ENCODE measurements at places on chromosomes 16 and 17. TPM values are rescaled to one million over a fixed set of nuclear protein-coding genes. Genes with fewer than 3 reads are reported as not detected.

DNA sequence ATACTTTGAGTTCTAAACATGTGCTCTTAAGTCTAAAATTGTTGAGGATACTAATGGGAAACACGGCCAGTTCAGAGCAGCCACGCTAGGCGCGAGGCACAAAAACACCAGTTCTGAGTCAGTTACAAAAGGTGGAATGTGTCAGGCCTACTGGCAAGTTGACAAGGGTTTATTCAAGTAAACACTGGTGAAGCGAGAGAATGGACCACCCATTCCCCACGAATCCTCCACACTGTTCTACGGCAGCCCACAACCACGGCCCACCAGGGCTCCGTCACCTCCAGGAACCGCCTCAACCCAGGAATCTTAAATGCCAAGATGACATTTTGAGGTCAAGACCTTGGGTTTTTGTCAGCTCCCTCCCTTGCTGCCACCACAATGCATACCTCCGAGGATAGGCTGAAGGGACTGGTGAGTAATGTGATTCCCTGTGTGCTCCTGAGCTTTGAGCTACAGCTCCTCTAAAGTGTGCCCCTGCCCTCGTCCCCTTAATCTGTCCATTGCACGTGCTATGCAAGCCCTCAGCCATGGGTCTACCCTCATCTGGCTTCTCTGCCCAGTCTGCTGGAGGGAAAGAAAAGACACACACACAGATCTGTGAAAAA is 28.5 kb upstream of the TRAP1 start:
- DNase-seq, result no peak

DNA sequence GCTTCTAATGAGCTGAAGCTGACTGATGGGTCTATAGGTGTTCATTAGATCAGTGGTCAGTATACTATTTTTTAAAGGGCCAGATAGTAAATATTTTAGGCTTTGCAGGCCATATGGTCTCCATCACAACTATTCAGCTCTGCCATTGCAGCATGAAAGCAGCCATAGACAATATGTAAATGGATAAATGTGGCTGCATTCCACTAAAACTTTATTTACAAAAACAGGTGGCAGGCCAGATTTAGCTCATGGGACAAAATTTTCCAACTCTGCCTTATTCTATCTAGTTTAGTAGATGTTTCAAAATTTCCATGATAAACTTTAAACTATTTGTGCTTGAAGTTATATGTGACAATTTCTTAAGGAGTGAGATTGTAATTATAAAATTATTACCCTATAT is 339.3 kb downstream of the ABCC12 start:
- DNase-seq, result no peak

- DNase-seq, result no peak
Measured at GRCh38 chr16:11677959-11678881, 10.0 kb downstream of the SNN start.

- DNase-seq, result no peak
Measured at GRCh38 chr17:55706808-55707773, 15.6 kb downstream of the TMEM100 start.

- DNase-seq, result no peak
Measured at GRCh38 chr16:62029947-62030346, 6.3 kb downstream of the CDH8 start.

DNA sequence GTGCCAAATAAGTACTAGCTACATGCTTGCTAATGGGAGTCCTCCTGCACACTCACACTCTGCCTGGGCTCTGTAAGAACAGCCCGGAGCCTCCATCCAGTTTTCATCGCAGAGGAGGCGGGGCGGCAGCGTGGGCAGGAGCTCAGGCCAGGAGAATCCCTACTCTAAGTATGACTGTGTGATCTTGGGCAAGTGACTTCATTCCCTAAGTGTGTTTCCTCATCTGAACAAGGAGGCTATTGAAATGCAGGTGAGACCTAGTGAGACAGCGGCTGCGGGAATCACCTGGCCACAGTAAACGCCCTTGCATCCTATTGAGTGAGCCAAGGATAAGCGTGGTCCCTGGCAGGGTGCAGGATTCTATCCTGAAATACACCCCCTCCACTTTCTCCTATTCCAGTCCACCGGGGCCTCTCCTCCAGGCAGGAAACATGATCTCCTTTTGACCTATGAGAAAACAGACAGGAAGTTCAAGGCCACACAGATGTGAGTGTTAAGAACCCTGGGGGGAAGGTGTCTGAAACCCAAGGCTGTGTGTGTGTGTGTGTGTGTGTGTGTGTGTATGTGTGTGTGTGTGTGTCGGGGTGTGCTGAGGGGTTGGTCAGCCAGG is 5.2 kb upstream of the RAI1 start:
- DNase-seq, result no peak

DNA sequence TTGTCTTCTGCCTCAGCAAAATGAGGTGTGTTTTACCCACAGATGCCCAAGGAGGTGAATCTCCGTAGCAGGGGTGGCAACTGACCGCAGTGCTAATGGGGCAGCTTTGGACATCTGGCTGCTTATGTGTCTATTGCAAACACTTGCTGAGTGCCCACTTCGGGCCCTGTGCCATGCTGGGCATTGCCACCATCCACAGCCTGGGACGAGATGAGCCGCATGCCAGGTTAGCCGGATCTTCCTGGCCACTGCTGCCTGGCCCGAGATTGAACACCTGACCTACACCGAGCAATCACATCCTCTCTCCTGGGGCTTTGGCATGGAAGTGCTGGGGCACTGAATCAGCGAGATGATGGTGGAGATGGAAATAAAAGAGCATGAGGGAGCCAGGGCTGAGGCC is 238.7 kb downstream of the GSG1L start:
- no peak for DNase-seq

Gene KRTAP9-8
- total RNA-seq, result not detected

Gene PRSS27
- total RNA-seq, result 0.12 TPM

Gene AGRP
- not detected for total RNA-seq

Gene OTOP2
- total RNA-seq, result not detected

GRCh38 chr16:4505356-4506147 is 29.4 kb downstream of the HMOX2 start:
- DNase-seq, result no peak

Gene SPNS3
- 1.0 TPM for total RNA-seq

Gene ITGB3
- 3.2 TPM for total RNA-seq

Gene NPIPA3
- total RNA-seq, result 2.3 TPM

Measured in left ventricle myocardium superior (tissue), 1 donor.